ENCODE measurements at places on chromosomes 2 and 18.

- peak; percentile 55 for DNase-seq
Measured at GRCh38 chr2:186256540-186256939, 229.5 kb upstream of the ZC3H15 start.

- DNase-seq, result no peak
Measured at GRCh38 chr2:36982467-36982866, 16.1 kb upstream of the STRN start.

DNA sequence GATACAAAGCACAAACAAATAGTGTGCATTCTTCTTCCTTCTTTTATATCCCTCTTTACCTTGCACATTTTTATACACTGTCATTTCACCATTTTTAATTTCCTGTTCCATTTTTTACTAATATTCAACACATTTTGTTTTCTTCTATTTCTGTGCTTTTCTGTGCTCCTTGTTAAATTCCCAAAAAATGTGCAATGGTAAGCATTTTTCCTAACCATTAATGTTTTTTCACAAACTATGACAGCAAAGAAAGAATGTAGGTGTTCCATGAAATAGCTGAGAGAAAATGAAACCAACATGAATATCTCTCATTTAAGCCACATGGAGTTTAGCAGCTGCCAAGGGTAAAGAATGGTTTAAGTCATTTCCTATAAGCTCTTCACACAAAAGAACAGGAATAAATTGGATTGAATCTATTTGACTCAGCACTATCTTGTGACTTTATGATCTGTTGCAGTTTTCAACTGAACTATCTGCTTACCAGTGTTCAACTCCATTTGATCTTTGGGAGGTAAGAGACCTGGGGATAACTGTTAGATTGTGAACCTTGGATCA lies 145.7 kb upstream of the CDH19 start:
- DNase-seq, result no peak

GRCh38 chr2:175516555-175516954 lies 335.0 kb upstream of the ATP5MC3 start:
- no peak for DNase-seq

DNA sequence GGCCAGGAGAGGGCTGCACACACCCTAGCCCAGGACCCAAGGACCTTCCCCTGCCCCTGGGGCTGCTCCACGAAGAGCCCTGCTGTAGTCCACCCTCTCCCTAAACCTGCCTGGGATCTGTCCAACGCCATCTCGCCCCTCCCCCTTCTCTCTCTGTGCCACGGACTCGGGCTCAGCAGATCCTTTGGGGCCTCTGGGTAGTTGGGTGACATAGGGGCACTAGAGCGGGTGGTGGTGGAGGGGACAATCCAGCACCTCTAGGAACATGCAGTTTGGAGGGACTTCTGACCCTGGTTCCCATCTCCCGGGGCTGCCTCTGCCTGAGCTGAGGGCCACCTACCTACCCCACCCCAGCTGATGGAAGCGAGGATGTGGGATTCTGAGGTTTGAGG lies 7.3 kb upstream of the CRYBA2 start:
- no peak for DNase-seq

DNA sequence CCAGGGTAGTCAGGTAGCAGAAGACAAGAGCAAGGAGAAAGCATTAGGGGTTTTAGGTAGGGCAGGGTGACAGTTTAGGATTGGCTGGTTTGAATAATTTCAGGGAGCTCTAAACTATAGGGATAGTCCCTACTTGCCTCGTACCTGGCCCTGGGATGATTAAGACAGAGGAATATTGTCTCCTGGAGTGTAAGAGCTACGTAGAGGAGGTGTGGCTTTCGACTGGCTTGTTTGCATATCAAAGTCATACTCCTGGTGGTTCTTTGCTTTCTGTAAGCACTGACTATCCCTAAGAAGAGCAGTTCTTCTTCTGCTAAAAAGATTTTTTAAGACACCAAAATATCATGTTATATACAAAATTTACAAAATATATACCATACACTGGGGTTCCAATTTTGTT lies 1867.4 kb downstream of the SUCLG1 start:
- no peak for DNase-seq

- no peak for DNase-seq
Measured at GRCh38 chr18:76821356-76821874, 942 bp upstream of the ZNF236 start.

GRCh38 chr2:211453311-211453887 lies 897.0 kb downstream of the CPS1 start:
- no peak for DNase-seq

DNA sequence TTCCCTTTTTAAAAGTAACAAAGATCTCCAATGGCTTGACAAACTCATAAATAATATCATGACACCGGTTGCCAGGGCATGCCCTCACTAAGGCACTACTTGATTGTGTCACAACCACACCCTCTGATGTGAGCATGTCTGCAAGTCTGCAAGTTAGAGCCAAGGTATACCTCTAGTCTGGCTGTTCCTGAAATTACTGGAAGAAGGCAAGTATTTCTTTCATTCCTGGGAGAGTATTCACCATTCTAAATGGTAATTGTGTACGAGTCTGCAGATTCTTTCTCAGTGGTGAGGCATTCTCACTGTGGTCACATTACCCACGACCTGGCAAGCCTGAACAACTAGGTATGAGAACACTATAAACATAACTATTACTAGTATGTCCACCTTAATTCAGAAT lies 25.7 kb upstream of the RNU4ATAC start:
- peak; percentile 76 for DNase-seq

DNA sequence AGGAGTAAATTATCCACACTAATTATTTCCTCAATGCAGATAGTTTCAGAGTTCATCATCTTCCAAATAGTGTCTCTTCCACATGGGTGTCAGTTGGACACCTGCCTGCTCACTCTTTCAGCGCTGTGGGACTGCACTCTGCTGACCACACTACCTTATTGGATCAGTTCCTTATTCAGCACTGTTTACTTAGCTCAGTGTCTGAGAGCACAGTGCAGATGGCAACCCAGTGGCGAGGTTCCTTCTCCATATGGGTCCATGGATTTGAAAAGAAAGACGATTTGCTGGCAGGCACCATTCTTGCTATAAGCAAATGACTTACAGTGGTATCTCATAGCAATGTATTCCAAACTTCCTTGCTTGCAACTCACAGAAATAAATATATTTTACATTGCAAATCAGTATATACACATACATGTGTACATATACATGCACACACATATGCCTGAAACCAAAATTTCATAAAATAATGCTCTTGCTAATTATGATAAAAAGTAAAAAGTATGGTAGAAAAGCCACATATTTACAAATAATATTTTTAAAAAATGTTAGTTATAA lies 354.8 kb downstream of the INSIG2 start:
- no peak for DNase-seq
